Right ventricle myocardium inferior (tissue), 1 donor: ENCODE measurements at places on chromosomes 12 and 14. TPM values are rescaled to one million over a fixed set of nuclear protein-coding genes. Genes with fewer than 3 reads are reported as not detected.
A peak's percentile ranks its signal among the peaks of the same experiment; 100 is the strongest.

SYNDIG1L gene
- total RNA-seq, result not detected

DRAM1 gene
- 6.2 TPM for total RNA-seq

TEX52 gene
- total RNA-seq, result not detected

PTPRQ gene
- 0.70 TPM for total RNA-seq

HOXC4 gene
- not detected for total RNA-seq

TSHR gene
- not detected for total RNA-seq

DNA sequence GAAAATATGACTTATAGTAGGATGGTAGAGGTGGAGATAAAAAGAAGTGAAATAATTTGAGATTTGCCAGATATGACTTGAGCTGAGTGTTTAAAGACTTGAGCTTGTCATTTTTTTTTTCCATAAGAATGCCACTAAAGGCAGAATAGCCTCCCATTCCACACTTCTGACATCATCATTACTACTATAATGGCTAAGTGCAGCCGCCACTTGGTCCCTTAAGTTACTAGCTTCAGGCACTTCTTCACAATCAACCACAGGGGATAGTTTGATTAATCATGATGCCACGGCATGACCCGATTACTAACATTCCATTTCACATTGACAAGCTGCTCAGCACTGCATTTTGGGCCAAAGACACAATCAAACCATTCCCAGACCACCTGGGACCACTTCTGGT lies 127.9 kb downstream of the EFCAB11 start:
- DNase-seq, result no peak

DNA sequence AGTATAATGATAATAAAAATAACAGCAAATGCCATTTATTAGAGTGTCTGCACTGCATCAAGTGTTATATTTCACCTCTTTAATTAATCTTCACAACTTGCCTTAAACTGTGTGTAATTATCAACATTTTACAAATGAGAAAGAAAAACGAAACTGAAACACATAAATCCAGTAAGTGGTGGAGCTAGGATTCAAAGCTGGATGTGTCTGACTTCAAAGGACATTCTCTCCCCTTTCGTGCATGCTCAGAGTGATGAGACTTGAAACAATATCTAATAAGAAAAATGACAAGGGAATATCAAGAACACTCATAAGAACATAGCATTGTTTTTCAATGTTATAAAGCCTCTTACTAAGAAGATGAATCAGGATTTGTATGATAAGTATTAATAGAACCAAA lies 78.8 kb downstream of the DUSP6 start:
- DNase-seq, result no peak

GRCh38 chr12:120126635-120127005 lies 10.1 kb upstream of the RAB35 start:
- no peak for DNase-seq

DNA sequence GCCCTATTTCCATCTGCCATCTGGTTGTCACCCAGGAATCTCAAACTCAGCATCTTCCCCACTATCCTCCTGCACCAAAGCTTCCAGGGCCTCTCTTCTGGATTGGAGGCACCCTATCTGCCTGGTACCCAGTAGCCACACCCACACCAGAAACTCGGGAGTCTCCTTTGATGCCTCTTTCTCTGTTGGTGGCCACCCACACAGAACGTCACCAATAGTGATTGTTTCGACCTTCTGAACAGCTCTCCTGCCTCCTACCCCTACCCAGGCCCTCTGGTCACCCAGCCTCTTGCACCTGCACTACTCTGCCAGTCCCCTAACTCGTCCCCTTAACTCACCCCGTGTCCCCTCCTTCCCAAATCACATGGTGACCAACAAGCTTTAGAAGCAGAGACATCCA lies 95.0 kb downstream of the IRF2BPL start:
- no peak for DNase-seq

DNA sequence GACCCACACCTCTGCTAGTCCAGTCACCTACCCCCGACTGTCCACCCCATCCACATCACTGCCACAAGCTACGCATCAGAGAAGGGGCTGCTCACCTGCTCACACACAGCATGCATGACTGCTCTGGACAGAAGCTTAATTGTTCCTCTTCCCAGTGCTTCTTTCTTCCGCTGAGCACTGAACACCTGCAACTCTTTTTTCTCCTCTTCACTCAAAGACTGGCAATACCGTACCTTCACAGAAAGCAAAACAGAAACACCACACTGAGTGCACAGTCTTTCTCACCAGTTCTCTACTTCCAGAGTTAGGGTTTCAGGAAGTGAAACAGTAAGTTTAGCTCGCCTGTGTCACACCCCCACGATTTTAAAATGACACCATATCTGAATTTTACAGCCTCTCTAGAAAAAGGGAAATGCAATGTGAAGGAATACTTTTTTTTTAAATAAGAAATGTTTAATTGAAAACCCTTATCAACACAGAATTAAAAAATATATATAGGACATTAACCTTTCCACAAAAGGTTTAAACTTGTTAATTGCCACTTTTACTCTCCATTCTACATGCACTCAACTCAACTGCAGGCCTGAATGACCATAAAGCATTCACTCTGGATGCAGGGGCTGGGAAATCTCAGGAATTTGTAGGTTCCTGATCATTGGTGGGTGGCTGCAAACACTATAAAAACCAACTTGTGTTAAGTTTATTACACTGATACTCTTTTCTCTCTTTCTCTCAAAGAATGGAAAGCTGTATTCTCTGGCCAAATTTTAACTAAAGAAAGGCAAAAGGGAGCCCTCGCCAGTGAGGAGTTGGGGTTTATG lies 120.0 kb downstream of the PRICKLE1 start:
- no peak for DNase-seq

DNA sequence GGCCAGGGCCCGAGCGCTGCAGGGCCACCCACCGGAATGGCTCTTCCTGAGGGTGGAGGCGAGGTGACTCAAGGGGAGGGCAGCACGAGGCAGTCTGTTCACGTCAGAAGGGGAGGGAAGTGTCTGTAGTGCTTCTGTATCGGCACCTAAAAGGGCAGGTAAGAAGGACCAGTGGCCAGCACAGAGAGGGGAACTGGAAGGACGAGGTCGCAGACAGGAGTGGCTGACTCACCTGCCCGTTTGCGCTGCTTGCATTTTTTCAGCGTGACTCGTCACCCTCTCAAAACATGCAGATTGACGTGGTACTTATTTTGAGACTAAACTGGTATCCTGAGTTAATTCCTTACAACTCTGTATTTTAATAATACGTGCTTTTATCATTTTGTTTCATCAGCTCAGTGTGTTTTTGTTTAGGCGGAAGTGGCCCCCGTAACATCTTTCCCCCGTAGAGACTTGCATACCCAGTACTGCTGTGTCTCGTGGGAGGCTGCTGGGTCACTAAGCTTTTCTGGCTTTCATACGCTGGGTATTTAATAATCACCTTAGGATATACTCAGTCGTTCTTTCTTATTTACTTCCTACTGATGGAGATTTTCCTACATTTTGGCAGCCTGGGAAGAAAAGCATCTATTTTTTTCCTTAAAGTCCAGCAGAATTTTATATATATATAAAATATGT lies 26.4 kb downstream of the SFSWAP start:
- no peak for DNase-seq

- DNase-seq, result no peak
Measured at GRCh38 chr12:109613649-109614455, 40.3 kb downstream of the MVK start.

DNA sequence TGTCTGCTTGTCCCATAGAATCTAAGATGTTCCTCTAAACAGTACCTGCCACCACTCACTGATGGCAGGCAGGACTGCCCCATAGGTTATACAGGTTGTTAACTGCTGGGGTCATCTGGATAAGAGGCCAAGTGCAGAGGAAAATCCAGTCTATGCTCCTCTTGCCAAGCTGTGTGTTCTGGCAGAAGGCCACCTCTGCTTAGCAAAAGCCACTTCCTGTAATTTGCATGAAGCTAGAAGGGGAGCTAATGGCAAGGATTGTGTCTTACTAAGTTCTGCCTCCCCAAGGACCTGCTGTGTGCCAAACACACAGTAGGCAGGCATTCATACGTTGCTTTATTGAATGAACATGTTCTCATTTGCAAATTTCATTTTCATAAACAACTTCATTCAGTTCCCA lies 445.4 kb downstream of the BCL11B start:
- no peak for DNase-seq

- peak; percentile 86 for DNase-seq
Measured at GRCh38 chr14:105060751-105061427, 4.3 kb downstream of the GPR132 start.

DNA sequence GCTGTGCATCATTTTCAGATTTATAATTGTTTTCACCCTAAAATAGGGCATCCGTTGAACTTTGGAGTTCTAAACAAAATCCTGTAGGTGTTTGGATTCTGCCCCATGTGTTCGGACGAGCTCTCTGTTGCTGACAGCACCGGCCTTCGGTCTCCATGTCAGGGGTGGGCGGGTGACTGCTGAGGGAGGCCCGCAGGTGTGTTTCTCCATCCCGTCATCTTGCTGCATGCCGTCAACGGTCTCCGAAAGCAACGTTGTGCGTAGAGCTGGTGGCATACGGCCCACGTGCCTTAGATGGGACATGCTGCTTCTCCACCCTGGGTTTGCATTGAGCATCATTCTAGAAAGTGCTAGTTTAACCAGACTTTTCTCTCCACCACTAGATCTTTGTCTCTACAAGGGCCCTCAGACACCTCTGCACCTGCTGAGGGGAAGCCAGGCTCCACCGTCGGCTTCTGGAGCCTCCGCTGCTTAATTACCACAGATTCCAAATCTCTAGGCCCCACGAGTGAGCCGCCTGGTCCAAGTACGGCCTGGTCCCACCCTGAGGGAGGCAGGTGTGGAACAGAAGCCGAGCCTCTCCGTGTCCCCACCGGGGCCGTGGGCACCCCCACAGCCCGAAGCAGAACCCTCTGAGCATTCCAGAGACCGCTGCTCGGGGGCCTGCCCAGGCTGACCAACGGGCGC lies 15.7 kb upstream of the AMN start:
- DNase-seq, result peak; percentile 66

GRCh38 chr14:69354383-69355153 lies 43.5 kb downstream of the ERH start:
- DNase-seq, result no peak

GRCh38 chr12:103930787-103931735 lies 851 bp downstream of the HSP90B1 start:
- no peak for DNase-seq

DNA sequence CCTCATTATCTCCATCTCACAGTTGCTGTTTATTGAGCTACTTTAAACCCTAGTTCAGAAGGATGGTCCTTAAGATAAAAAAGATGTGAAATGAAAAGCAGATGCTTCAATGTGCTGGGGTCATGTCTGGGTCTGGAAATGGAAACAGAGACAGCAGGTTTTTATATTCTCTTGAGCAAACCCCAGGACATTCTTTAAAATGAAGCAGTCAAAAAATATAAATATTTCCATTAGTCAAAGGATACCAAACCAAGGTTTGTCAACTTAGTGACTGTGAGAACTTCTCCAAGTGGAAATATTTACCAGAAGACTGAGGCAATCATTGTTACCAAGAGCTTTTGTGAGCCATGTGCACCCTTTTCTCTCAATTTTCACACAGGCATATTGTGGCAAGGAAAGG lies 102.5 kb upstream of the DIO2 start:
- no peak for DNase-seq
